Cortex of kidney (tissue), 1 donor: ENCODE measurements at places on chromosomes 6 and 20.

- DNase-seq = no peak
These were observed 297.0 kb downstream of the ZNF217 start for GRCh38 chr20:53296451-53297153.

DNA sequence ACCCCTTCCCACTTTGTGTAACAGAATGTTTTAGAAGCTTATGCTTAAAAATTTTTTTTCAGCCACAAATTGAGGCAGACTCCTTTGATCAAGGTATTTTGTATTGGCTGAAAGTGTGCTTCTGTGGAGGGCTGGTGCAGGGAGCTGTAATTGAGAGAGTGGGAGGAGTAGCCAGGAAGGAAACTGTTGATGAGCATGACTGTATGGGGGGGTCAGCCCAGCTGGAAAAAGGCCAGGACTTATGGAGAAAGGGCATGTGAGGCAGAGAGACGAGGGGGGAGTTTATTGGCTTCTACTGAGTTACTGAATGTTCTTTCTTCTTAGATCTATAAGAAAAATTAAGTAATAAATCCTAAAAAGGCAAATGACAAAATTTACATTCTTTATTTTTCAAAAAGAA is 13.4 kb downstream of the RFPL4B start:
- DNase-seq = no peak

- no peak for DNase-seq
These were observed 418.5 kb downstream of the LMBRD1 start for GRCh38 chr6:69378326-69378725.

DNA sequence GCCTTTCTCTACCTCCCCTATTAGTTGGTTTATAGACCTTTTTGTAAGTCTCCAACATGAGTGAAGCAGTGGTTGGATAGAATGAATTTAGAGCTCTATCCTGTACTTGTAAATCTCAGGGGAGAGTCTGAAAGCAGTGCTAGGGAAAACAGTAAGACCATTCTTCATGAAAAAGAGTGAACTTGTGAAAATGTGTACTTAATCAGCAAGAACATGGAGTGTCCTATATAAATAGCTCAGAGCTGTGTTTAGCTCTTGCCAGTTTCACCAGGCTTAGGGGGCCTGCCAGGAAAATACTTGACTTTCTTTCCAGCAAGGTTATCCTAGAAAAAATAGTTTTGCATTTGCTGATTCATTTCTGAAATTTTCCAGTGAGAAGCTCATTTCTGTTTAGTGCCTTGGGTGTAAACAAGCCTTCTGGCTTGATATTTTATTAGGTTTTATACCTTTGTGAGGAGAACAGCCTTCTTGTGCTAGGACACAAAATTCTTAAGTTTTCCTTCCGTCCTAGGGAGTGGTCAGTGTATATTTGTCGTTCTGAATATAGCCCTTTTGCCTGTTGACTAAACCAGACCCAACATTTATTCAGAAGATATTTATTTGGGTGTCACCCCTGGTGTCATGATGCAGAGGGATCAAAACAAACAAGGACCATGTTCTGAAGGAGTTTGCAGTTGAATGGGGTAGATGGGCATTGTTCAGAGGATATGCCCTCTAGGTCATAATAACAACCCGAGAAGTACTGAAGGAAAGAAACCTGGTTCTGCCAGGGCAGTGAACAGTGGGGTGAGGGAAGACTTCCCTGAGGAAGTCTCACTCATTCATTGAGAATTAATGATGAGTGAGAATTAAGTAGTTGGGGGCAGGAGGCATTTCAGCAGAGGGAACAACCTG is 7.6 kb downstream of the ARFGEF2 start:
- DNase-seq = no peak

DNA sequence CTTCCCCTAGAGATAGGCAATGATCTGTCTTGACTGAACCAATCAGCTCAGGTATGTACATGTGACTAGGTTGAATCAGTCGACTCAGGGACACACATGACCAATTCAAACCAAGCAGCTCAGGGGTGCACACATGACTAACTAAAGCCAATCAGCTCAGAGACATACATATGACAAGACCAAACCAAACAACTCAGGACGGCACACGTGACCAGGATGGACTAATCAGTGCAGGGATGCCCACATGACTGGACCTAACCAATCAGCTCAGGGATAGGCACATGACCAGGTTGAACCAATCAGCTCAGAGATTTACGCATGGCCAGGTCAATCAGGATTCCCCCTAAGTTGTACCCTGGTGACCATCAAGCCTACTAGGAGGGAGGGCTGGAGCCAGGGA is 310.3 kb downstream of the CDH26 start:
- DNase-seq = no peak

GRCh38 chr6:167572106-167572505 is 247.2 kb downstream of the TTLL2 start:
- DNase-seq = no peak

DNA sequence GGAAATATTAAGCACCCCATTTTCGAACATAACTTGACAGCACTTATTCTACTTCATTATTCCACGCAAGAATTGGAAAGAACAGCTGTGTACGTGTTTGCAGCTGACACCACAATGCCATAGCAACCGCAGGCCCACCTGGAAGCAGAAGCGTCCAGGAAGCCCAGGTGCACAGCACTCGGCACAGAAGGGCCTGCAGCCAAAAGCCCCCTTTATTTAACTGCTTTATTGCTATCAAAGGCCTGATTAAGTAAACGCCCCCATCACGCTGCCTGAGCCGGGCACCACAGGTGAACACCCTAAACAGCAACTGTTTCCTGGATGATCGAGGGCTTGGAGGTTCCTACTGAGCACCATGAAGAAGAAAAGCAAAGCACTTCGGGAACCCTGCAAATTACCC is 6.3 kb downstream of the TAF4 start:
- DNase-seq = no peak

GRCh38 chr6:54970337-54970736 is 123.8 kb downstream of the FAM83B start:
- no peak for DNase-seq

GRCh38 chr6:29558439-29559079 is 973 bp downstream of the UBD start:
- DNase-seq = no peak

DNA sequence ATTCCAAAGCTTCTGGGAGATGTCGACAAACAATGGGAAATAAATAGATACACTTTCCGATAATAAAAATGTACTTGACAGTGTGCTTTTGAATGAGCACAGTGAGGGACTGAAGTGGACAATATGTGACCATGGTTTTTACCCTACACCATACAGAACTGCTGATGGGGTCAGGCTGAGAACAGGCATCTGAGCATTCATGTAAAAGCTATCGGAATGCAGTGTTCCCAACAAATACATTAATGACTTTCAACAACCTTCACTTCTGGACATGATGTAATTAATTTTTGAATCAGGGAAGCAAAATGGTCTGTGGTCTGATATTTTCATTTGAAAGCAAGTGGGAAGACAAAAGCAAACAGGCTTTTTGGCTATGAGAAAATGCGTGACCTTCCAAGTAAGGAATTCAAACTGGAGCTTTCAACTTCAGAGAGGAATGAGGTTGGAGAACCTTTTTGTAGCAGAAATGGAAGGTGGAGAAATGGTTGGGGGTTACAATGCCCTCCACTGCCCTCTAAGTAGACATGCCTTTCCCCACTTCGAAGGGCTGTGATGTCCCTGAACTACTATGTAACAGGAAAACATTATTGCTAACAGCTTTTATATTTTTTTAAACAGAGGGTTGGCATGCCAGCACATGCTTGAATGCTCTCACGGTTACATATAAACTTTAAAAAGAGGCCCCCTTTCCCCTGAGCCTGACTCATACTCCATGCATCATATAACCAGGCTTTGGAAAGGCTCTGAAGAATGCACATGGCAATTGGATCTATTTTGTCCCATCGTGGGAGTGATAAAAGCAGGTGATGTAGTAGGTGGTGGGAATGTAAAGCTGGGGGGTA is 203.5 kb upstream of the CITED2 start:
- no peak for DNase-seq

- no peak for DNase-seq
These were observed 30.5 kb downstream of the PLN start for GRCh38 chr6:118578617-118579016.

GRCh38 chr6:69265090-69265489 is 531.7 kb downstream of the LMBRD1 start:
- no peak for DNase-seq

DNA sequence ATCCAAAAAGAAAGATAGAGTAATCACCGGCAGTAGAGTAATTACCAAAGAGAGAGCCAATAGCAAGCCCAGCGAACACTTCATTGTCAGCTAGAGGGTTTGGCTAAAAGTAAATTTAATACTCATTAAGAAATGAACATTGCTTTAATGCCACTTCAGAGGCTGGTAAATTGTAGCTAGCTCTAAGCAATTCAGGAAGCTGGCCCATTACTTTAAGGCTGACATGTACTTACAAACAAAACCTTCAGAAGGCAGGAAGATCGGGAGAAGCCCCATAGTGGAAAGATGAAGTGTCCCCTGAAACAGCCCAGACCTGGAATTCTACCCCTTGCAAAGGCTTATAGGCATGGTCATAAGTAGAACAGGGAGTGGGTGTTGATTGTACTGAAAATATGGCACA is 396.6 kb upstream of the ID4 start:
- no peak for DNase-seq

- DNase-seq = no peak
These were observed 571 bp downstream of the ITCH start for GRCh38 chr20:34363465-34364222.

DNA sequence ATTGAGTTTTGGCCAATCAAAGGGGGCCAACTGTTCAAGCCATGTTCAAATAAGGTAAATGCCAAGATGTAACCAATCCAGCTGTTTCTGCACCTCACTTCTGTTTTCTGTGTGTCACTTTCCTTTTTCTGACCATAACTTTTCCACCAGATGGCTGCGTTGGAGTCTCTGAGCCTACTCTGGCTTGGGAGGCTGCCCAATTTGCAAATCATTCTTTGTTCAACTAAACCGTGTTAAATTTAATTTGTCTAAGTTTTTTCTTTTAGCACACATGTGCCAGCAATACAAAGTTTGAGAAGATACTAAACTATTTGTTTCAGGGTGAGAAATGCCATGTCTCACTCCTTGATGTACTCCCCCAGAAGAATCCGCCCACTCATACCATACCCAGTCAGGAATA is 52.1 kb downstream of the IYD start:
- no peak for DNase-seq

GRCh38 chr6:51411496-51412125 is 592.9 kb downstream of the TFAP2B start:
- DNase-seq = no peak

DNA sequence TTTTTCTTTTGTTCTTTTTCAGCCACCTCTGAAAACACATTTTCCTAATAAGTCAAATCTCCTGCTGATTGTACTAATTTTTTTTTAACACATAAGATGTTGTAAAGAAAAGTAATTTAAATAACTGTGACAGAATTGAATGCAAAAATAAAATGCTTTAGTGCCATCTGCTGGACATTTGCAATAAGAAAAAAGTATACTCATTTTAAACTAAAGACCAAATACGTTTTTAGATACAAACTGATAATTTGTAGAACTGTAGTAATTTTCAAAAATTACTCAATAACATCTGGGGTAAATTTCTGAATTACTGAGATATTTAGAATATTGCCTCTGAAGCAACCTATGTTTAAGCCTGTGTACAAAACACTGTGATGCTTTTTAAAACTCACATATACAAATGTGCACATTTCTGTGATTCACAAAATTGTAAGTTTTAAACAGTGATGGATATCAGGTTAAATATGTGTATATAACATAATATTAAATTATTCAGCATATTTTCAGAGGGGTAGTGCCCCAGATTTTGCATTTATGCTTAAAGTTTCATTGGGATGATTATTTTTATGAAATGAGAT is 198.7 kb downstream of the RIMS1 start:
- DNase-seq = no peak

- DNase-seq = no peak
These were observed 181.0 kb upstream of the ZNF217 start for GRCh38 chr20:53774461-53775203.

- DNase-seq = no peak
These were observed 135.4 kb downstream of the OPN5 start for GRCh38 chr6:47917202-47917601.

- DNase-seq = no peak
These were observed 25.1 kb downstream of the UQCC2 start for GRCh38 chr6:33686225-33686924.

GRCh38 chr20:12748359-12748994 is 260.3 kb upstream of the SPTLC3 start:
- DNase-seq = no peak

DNA sequence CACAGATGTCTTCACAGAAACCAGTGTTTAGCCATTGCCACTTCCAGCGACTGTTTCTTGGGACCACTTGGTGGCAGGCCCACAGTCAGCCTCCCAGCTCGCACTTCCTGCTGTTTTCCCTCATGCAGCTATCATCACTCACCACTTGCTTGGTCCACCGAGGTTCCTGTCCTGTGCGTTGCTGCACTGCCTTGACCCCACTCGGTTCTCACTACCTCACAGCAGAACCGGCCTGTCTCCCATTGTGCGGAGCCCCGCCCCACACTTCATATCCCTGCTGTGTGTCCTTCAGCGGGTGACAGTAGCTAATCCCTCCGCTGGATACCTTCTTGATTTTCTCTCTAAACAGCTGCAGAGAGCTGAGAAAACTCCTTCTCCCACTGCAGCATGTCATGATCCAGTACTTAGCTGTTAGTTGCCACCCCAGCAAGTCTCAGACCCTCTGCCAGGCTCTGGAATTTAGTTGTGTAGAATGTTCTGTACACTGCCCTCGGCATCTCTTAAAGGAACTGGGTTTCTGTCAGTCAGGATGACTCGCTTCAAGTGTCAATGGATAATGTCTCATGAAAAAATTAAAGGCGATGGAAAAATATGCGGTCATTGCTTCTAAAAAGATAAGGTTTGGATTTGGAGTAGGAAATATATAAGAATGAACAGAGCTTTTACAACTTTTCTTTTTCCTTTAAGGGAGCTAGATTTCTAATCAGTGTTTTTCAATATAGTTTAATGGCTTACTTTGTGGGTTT is 208.0 kb downstream of the FARS2 start:
- DNase-seq = no peak

DNA sequence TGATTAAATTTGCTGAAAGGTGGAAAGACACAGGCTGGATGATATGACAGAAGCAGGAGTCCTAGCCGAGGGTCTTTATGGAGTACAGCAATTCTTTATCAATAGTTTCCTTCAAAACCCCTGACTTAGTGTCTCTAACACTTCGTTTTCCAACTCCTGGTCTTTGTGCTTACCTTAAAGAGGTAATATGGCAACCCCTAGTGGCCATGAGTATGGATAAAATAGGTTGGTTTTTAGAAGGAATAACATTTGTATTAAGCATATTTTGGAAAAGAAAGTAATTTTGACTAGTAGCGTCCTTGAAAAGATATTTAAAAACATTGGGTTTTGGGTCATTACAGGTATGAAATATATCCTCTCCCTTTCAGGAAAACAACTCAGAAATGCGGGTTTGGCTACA is 51.9 kb downstream of the VGLL2 start:
- DNase-seq = no peak

DNA sequence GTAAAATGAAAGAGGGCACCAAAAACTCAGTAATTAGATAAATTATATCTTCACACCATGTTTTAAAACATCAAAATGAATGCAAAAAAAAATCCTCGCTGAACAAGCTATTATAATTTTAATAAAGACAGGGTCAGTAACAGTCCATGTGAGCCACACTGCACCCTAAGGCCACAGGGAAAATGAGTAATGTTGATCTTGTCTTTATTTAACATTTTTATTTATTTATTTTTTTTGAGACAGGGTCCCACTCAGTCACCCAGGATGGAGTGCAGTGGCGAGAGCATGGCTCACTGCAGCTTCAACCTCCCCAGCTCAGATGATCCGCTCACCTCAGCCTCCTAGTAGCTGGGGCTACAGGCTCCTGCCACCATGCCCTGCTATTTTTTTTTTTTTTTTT is 8.7 kb upstream of the NFATC2 start:
- no peak for DNase-seq

GRCh38 chr6:45447005-45447404 is 69.3 kb upstream of the SUPT3H start:
- no peak for DNase-seq
